T-helper 2 cell (primary cell): ENCODE measurements at places on chromosomes 4 and X.

DNA sequence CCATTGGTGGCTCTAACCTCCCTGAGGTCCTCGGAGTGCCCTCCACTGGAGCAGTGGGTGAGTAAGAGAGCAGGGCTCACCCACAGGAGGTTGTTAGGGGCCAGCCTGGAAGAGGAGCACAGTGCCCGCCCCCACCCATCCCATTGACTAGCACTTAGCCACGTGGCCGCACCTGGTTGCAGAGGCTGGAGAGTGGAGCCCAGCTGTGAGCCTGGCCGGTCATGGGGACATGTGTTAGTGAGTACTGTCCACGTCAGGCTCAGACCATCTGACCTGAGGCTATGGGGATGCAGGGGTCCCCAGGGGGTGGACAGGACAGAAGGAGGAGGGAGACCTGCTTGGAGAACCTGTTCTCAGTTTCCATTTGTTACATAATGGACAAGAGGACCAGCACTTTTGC lies 1.4 kb upstream of the MAN2B2 start:
- DNase-seq, result no peak

GRCh38 chr4:80841587-80842281 lies 188.8 kb upstream of the BMP3 start:
- DNase-seq, result no peak

- DNase-seq, result no peak
Measured at GRCh38 chr4:34245276-34245675, 1999.0 kb downstream of the ARAP2 start.

GRCh38 chrX:20838477-20838876 lies 535.7 kb upstream of the CNKSR2 start:
- no peak for DNase-seq

- DNase-seq, result no peak
Measured at GRCh38 chr4:183244506-183244905, 75.6 kb downstream of the CLDN22 start.

GRCh38 chr4:7153711-7154110 lies 38.6 kb upstream of the SORCS2 start:
- DNase-seq, result no peak

GRCh38 chr4:14083150-14083549 lies 455.6 kb upstream of the BOD1L1 start:
- DNase-seq, result no peak

GRCh38 chrX:151019856-151020255 lies 36.7 kb downstream of the HMGB3 start:
- DNase-seq, result no peak

- peak; percentile 88 for DNase-seq
Measured at GRCh38 chr4:145828802-145829485, 109.7 kb downstream of the ZNF827 start.

GRCh38 chr4:60721685-60722084 lies 478.4 kb upstream of the ADGRL3 start:
- no peak for DNase-seq

DNA sequence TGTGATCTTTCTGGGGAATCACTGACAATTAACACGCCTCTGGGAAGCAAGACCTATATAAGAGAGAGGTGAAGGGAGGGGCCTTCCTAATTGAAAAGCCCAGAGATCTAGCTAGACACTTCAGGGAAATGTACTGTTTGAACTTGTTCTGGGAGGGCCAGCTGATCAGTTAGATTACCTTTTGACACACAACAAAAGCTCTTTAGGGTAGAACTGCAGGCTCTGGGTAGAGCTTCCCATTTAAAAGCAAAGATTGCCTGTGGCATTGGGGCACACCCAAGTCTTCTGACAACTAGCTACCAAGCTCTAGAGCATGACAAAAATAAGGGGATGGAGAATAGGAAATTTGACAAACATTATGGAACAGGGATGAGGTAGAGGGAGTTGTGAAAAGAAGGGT lies 26.3 kb downstream of the AREG start:
- DNase-seq, result no peak

GRCh38 chr4:113325876-113326615 lies 276.6 kb downstream of the ANK2 start:
- DNase-seq, result no peak

DNA sequence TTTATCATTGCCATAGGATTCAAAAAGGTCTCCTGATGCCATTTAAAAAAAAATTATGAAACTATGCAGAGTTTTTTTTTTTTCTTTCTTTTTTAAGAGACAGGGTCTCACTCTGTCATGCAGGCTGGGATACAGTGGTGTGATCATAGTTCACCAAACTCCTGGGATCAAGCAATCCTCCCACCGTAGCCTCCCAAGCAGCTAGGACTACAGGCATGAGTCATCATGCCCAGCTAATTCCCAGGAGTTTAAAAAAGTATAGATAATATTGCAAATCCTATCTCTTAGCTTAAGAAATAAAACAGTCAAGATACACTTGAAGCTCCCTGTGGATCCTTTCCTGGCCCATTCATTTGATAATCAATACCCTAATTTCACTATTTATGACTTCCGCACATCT lies 58.6 kb upstream of the PRSS48 start:
- DNase-seq, result no peak

- DNase-seq, result no peak
Measured at GRCh38 chrX:23822841-23823240, 39.9 kb downstream of the SAT1 start.

- DNase-seq, result no peak
Measured at GRCh38 chr4:99668472-99668871, 10.8 kb upstream of the C4orf54 start.

- no peak for DNase-seq
Measured at GRCh38 chr4:40846532-40846931, 96.8 kb downstream of the NSUN7 start.

GRCh38 chr4:15428611-15429010 lies 778 bp downstream of the C1QTNF7 start:
- no peak for DNase-seq

GRCh38 chr4:96983830-96984229 lies 1143.9 kb downstream of the PDHA2 start:
- DNase-seq, result no peak

DNA sequence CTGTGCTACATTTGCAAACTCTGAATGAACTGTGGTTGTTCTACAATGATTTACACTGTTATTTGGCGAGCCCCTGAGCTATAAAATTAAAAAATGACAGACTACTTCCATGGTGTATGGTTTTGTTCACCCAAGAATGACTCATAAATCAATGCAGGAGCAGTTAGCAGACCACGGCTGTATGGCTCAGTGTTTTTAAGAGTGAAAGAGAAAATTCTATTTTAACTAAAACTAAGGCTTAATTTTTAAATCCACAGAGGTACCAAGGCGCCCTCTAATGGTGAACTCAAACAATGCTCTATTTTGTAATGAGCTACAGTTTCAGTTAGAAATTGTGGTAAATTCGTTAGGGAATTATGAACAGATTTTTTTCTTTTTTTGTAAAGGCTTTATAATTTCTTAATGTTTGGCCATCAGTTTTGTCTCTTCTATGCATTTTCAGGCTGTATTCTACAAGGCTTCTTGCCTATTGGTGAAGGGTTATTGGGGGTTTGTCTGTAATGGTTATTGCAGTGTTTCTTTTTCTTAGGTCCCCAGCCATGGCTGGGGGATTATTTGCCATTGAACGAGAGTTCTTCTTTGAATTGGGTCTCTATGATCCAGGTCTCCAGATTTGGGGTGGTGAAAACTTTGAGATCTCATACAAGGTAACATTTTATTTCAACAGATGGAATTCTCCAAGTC lies 32.5 kb downstream of the HMGB2 start:
- no peak for DNase-seq

DNA sequence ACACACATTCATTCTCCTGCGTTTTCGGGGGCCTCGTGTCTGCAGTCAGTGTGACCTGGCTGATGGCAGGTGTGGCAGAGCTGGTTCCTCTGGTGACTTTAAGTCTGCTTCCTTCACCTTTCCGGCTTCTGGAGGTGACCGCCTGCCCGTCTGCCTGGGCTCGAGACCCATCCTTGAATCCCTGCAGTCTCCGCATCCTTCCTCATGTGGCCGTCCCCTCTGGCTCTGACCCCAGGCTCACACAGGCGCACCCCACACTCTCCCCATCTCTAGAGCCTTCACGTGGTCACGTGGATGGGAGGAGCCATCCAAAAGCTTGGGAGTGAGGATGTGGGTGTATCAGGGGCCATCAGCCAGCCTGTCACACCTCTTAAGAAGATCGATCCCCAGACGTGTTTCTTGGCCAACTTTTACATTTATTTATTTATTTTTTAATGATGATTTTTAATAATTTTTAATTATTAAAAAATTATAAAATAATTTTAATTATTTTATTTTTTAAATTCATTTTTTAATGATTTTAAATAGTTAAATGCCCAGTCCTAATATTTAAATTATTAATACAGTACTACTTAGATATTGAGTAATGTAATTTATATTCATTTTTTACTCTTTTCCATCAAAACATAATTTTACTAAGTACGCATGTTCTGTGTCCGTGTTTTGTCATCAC lies 20.9 kb downstream of the RGS12 start:
- no peak for DNase-seq

GRCh38 chrX:11351375-11352295 lies 58.4 kb downstream of the AMELX start:
- DNase-seq, result no peak

- DNase-seq, result no peak
Measured at GRCh38 chr4:57110640-57111511, 691 bp upstream of the IGFBP7 start.

DNA sequence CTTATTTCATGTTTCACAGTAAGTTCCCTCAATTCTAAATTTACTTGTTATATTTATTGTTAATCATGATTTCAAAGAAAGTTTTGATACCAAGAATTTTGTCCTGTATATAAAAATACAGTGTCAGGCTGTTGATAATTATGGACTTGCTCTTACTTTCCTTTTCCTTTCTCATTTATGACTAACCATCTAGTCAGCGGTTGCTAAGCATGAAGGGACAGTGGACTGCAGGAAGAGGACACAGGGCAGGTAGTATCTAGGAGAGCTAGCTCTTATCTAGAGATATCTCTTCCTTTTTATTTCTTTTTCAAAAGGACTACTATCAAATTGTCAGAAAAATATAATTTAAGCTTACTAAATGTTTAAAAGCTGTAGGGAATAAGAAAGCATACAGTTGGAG lies 1.6 kb downstream of the OPRPN start:
- DNase-seq, result no peak

DNA sequence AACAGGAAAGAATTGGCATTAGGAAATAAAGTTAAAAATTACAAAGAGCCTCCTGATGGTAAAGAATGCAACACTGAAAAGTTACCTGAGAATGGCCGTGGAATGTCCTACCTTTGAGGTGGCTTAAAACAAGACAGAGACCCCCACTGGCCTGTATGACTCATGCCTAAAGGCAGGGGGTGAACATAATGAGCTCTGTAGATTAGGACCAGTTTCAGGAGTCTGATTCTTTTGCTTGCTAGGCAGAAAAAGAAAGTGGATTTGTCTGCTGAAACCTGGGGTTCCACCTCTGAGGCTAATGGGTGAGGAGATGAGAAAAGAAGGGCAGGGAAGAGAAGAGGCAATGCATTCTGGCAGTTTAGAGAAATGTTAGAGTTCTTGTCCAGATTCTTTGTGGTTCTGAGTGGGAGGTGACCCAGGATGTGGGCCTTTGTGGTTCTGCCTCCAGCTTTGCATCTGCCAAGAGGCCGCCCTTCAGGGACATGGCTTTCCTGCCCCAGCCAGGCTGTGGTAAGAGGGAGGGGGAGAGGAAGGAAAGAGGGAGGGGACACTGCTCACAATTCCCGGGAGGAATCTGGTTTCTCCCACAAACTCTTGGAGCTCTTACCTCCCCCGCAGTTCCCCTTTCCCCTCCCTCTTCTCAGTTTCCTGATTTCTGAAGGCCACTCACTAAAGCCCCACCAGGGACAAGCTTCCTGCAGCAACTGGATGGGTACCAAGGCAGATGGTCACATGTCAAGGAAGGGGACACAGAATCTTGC lies 109.6 kb downstream of the EFNB1 start:
- DNase-seq, result no peak

GRCh38 chrX:109440475-109440874 lies 41.4 kb downstream of the GUCY2F start:
- DNase-seq, result no peak

DNA sequence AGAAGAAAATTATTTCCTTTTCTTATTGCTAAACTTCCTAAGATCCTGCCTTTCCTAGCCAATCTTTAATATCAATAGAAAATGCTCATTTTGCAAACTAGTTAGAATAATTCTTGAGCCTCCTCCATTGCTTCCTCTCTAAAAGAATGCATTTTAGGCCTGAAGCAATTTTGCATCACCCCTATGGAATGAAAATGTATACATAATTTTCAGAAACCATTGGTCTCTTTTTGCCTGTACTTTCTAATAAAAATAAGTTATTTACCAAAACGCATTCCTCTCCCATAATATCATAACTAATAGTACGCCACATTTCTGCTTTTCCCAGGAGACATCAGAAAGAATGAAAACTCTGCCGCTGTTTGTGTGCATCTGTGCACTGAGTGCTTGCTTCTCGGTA lies 1.7 kb downstream of the MUC7 start:
- DNase-seq, result no peak

GRCh38 chr4:61408861-61409260 lies 208.7 kb downstream of the ADGRL3 start:
- no peak for DNase-seq

DNA sequence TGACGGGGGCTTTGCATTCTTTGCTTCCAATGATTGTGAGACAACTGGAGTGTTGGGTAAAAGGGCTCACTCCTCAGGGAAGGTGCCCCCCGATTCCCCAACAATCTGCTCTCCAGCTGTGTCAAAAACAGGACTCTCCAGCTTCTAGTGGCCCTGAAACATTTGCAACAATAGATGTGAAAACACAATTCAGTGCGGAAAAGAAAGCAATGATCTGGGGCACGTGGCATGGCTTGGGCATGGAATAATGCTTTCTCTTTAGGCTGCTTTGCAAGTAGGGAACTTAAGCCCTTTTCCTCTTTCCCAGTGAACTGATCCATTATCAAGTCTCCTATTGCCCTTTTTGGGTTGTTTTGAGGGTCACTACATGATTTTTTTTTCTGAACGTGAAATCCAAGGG lies 239.9 kb downstream of the C4orf33 start:
- no peak for DNase-seq

GRCh38 chrX:65838674-65839073 lies 171.2 kb downstream of the MSN start:
- no peak for DNase-seq

GRCh38 chrX:44058339-44058738 lies 85.1 kb upstream of the NDP start:
- no peak for DNase-seq

- no peak for DNase-seq
Measured at GRCh38 chr4:28117084-28117682, 1256.5 kb downstream of the STIM2 start.

- DNase-seq, result no peak
Measured at GRCh38 chr4:91837608-91838029, 466.1 kb upstream of the GRID2 start.

- no peak for DNase-seq
Measured at GRCh38 chrX:24343719-24344118, 16.7 kb upstream of the SUPT20HL1 start.

DNA sequence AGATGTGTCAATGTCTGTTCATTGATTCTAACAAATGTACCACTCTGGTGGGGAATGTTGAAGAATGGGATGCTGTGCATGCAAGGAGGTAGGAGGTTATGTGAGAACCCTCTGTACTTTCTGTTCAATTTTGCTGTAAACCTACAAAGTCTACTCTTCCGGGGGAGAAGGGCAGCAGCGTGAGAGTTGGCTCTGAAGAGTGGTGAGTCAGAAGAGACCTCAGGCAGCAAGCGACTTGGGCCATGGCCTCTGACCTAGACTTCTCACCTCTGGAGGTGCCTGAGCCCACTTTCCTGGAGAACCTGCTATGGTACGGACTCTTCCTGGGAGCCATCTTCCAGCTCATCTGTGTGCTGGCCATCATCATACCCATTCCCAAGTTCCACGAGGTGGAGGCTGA lies 26.7 kb downstream of the MANBA start:
- no peak for DNase-seq

- no peak for DNase-seq
Measured at GRCh38 chrX:25096522-25097045, 80.8 kb upstream of the ARX start.
